ENCODE measurements at places on chromosomes 11 and 22. TPM values are rescaled to one million over a fixed set of nuclear protein-coding genes. Genes with fewer than 3 reads are reported as not detected.

GRCh38 chr11:114818382-114818781, 140.1 kb downstream of the NXPE2 start:
- H3K36me3 ChIP-seq: no peaks in the 10 kb centered on the region
- H3K27me3 ChIP-seq: no peaks in the 10 kb centered on the region
- DNase-seq: no peak
- no peak overlapping the region for H3K4me3 ChIP-seq
- no peaks in the 10 kb centered on the region for H3K4me1 ChIP-seq

- H3K36me3 ChIP-seq: no peaks in the 10 kb centered on the region
- H3K27ac ChIP-seq: no peak overlapping the region
- H3K4me1 ChIP-seq: peaks cover 8% of the 10 kb centered on the region
- no peak overlapping the region for H3K4me3 ChIP-seq
- no peaks in the 10 kb centered on the region for H3K27me3 ChIP-seq
- DNase-seq: no peak
Measured at GRCh38 chr22:47391169-47392053, 629.0 kb downstream of the TBC1D22A start.

GRCh38 chr11:46338636-46338987, 8.7 kb upstream of the DGKZ start:
- H3K4me1 ChIP-seq: peaks cover 16% of the 10 kb centered on the region
- H3K27me3 ChIP-seq: peaks cover 7% of the 10 kb centered on the region
- peak overlapping the region; percentile 58 for H3K27ac ChIP-seq
- no peaks in the 10 kb centered on the region for H3K36me3 ChIP-seq
- H3K4me3 ChIP-seq: no peak overlapping the region

- no peak overlapping the region for H3K4me3 ChIP-seq
- H3K27me3 ChIP-seq: peaks cover 18% of the 10 kb centered on the region
- H3K27ac ChIP-seq: no peak overlapping the region
- H3K4me1 ChIP-seq: peaks cover 13% of the 10 kb centered on the region
- DNase-seq: peak; percentile 17
Measured at GRCh38 chr11:31799435-31800397, 11.4 kb downstream of the PAX6 start.

DNA sequence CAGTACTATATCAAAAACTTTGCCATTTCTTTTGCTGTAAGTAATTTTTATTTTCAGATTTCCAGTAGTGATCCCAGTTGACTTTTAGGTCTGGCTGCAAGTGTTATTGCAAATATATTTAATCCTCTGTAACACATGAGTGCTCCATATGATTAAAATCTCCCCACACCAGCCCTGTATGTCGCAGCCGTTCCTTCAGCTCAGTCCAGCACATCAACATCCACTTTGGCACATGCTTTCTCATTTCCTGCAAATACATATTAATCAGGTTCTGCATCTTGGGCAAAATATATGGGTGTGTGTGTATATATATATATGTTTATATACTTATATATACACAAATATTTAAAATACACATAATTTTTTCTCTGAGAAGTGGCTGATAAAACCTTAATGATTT, 919.5 kb downstream of the JRKL start:
- no peak overlapping the region for H3K4me3 ChIP-seq
- no peaks in the 10 kb centered on the region for H3K36me3 ChIP-seq
- H3K4me1 ChIP-seq: no peaks in the 10 kb centered on the region
- DNase-seq: peak; percentile 90
- no peak overlapping the region for H3K27ac ChIP-seq

GRCh38 chr11:34446386-34446785, 7.7 kb downstream of the CAT start:
- no peak for DNase-seq
- peaks cover 30% of the 10 kb centered on the region for H3K4me1 ChIP-seq
- H3K27ac ChIP-seq: no peak overlapping the region
- no peaks in the 10 kb centered on the region for H3K27me3 ChIP-seq

- H3K27ac ChIP-seq: no peak overlapping the region
- H3K4me1 ChIP-seq: no peaks in the 10 kb centered on the region
- no peak overlapping the region for H3K4me3 ChIP-seq
- H3K27me3 ChIP-seq: no peaks in the 10 kb centered on the region
Measured at GRCh38 chr22:41001722-41002122, 50.5 kb downstream of the RBX1 start.

Gene GRIA4
- not detected for polyA plus RNA-seq

DNA sequence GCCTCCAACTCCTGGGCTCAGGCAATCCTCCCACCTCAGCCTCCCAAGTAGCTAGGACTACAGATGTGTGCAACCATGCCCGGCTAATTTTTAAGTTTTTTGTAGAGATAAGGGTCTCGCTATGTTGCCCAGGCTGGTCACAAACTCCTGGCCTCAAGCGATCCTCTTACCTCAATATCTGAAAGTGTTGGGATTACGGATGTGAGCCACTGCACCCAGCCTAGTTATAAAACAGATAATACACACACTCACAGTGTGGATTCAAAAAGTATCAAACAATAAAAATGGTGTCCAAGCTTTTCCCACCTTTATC, 377 bp upstream of the CCDC188 start:
- no peaks in the 10 kb centered on the region for H3K27me3 ChIP-seq
- no peak overlapping the region for H3K4me3 ChIP-seq
- no peaks in the 10 kb centered on the region for H3K4me1 ChIP-seq
- H3K36me3 ChIP-seq: no peaks in the 10 kb centered on the region

Gene STK33
- polyA plus RNA-seq: 9.5 TPM
